Testis (tissue), 5 donors: ENCODE measurements at places on chromosomes 7 and 10. TPM values are rescaled to one million over a fixed set of nuclear protein-coding genes. Genes with fewer than 3 reads are reported as not detected.

UPK3B gene
- 66.8 TPM for polyA plus RNA-seq

- DNase-seq = peak; percentile 71
These were observed 59.0 kb downstream of the YKT6 start for GRCh38 chr7:44259547-44260457.

CHAT gene
- polyA plus RNA-seq = 0.75 TPM

GRCh38 chr7:39252916-39253315 lies 275.2 kb downstream of the POU6F2 start:
- no peak for DNase-seq

- peak; percentile 62 for DNase-seq
These were observed 20.3 kb downstream of the ASB13 start for GRCh38 chr10:5645944-5646617.

GRCh38 chr10:12617191-12618175 lies 268.1 kb downstream of the CAMK1D start:
- DNase-seq = no peak

GRCh38 chr7:95244616-95245015 lies 79.7 kb downstream of the PON1 start:
- DNase-seq = no peak

DNA sequence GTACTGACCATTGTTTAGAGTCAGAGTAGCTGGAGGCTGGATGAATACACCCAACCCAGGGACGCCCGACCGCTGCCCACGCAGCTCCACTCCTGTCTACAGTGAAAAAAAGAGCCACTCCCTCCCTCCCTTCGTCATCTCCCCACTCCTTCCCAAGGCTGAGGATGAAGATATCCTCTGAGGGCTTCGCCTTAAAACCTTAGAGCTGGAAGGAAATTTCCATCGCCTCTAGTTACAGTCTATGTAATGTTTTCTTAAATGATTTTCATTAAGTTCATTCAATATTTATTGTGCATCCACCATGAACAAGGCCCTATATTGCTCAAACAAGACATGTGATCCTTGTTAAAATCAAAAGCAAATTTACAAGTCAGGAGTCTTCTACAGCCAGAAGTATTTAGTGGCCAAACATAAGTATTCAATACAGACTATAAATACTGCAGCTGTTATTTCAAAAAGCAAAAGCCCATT lies 11.3 kb upstream of the SLIT1 start:
- DNase-seq = peak; percentile 67

DNA sequence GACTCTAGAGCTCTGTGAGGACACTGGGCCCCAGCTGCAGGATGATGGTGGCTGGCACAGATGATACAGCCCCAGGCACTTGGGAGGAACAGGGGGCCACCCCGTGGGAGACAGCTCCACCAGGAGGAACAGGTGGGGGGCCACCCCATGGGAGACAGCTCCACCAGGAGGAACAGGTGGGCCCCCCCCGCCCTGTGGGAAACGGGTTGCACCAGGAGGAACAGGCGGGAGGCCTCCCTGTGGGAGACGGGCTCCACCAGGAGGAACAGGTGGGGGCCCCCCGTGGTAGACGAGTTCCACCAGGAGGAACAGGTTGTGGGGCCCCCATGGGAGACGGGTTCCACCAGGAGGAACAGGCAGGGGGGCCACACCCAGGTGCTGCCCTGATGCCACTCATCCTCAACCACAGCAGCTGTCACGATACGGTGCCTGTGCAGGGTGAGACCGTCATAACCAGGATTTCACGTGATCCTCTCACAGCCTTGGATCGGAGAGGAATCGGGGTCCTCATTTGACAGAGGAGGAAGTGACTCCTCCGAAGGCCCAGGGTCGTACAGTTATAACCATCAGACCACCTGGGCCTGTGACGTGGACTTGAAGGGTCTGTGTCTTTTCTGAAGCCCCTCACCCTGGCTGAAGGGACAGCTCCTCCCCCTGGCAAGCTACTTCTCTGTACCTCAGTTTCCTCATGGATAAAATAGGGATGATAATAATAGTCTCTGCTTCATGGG lies 49.2 kb upstream of the NANOS1 start:
- DNase-seq = no peak

DNA sequence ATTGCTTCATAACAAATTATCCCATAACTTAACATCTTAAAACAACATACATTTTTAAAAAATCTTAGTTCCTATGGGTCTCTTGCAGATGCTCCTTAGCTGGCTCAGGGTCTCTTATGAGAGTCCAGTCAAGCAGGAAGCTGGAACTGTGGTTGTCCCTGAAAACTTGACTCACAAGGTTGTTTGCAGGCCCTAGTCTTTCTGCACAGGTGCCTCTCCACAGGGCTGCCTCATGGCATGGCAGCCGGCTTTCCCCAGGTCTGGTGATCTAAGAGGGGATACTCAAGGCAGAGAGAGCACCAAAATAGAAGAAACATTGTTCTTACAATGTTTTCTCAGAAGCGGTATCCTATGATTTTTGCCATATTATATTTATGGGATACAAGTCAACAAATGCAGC lies 127.1 kb downstream of the CDK14 start:
- DNase-seq = no peak

DNA sequence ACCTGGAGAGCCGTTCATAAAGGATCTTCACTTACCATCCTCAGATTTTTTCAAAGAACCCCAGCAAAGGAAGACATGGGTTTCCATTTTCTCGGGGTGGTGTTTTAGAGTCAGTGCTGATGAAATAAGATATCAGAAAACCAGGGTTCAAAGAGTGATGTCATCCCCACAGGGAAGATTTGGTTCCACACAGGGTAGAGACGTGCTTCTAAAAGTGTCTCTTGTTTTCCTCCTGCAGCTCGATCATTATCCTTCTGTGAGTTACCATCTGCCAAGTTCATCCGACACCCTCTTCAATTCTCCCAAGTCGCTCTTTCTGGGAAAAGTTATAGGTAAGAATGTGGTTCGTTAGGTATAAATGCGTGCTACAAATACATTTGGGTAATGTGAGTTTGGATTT lies 323.8 kb upstream of the C7orf33 start:
- DNase-seq = no peak

DNA sequence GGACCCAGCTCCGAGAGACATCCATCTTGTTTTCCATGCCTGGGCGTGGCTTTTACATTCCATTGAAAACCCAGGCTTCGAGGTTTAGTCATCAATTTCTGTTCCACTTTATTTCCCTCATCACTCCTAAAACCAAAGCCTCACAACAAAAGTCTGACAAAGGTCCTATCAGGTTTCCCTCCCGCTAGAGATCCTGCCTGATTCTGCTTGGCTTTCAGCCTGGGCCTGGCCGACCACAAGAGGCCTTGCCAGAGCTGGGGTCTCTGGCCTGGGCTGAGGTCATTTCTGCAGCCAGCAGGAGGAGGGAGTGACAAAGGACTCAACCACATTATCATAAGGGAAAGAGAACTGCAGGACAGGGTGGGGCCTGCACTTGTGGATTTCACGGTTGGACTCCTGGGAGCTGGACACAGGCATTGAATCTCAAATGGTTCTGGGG lies 167.0 kb downstream of the FANK1 start:
- no peak for DNase-seq

- no peak for DNase-seq
These were observed 594.2 kb downstream of the KCNMA1 start for GRCh38 chr10:77043420-77043763.

DNA sequence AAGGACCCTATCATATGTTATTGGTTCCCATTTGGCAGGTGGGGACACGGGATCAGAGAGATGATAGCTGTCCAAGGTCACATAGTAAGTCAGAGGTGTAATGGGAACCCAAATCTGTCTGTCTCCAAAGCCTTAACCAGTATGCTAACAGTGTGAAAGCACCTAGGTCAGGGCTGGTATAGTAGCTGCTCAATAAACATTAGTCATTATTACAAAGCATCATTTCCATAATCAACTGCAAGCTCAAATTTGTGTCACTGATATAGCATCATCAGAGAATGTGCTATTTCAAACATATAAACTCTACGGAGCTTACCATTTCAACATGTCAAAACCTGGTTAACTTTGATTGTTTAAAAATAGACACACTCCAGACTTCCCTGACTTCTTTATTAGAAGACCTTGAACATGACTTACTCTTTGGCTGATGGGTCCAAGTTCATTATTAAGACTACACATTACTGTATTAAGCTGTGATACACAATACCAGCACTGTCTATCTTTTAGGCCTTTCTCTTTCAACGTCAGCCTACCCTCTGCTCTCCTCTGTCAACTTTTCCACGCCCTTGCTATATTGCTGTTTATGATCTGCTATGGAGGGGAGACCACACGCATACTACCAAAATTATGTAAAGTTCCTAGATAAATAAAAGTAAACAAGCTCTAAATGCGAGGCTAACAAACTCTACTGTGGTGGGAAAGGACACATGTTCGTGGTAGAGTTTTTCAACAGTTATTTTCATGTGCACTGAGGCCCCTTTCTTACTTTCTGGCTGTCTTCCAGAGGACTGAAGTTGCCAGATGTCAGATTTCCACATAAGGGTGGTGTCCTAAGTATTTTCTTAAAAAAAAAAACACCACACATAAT lies 33.6 kb downstream of the DNMBP start:
- DNase-seq = no peak

DNA sequence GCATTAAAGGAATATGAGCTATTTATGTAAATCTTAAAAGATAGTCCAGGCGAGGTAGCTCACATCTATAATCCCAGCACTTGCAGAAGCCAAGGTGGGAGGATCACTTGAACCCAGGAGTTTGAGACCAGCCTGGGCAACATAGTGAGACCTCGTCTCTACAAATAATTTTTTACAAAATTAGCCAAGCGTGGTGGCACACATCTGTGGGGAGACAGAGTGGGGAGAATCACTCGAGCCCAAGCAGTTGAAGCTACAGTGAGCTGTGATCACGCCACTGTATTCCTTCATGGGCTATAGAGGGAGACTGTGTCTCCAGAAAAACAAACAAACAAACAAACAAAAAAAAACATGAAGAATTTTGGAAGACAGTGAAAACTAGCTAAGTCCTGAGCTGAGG lies 28.4 kb downstream of the HERC4 start:
- no peak for DNase-seq

GRCh38 chr10:870564-871166 lies 60.8 kb downstream of the LARP4B start:
- no peak for DNase-seq

TFPI2 gene
- 4.6 TPM for polyA plus RNA-seq

SPACDR gene
- 84.9 TPM for polyA plus RNA-seq

DNA sequence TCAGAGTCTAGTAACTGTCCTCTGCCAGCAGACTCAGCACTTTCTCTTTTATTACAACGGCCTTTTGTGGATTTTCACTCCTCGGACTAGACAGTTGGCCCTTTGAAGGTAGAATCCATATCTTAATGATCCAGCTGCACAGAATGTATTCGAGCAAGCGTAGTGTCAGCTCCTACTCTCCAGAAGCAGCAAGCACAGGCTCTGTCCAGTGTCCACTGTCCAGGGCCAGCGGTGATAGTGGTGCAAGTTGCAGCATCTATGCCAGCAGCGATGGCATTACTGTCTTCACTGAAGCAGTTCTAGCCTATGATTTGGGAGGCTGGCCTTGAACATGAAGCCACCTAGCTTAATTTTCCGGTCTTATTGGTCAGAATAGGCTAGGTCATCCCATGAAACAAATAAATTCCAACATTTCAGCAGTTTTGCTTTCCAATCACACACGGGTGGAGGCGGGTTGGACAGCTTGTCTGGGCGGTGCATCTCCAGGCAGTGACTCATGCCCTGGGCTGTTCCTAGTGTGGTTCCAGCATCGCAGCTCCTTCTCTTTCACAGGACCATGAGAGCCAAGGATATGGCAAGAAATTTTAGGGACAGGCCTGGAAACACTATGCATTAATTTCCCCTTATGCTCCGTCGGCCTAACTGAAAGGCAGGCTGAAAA lies 108.6 kb upstream of the KCNMA1 start:
- DNase-seq = no peak

DNA sequence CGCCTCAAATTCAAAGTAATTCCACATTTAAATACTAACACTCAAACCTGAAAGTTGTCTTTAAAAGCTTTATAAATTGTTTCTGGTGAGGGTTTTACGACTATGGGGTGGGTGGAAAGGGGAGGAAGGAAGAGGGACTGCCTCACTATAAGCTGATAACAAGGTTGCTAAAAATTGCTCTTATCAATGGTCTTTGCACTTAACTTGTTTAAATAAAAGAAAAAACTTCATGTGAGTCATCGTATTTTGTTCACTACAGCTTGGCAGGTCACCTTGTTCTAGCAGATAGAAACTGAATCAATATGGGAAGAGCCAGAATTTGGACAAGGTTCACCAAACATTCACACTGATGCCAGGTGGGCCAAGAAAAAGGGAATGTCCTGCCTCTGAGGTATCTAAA lies 129.2 kb downstream of the TES start:
- DNase-seq = no peak

GRCh38 chr7:50152486-50152885 lies 59.4 kb upstream of the ZPBP start:
- DNase-seq = no peak

- peak; percentile 64 for DNase-seq
These were observed 5.5 kb downstream of the VSTM4 start for GRCh38 chr10:49109669-49110340.

DNA sequence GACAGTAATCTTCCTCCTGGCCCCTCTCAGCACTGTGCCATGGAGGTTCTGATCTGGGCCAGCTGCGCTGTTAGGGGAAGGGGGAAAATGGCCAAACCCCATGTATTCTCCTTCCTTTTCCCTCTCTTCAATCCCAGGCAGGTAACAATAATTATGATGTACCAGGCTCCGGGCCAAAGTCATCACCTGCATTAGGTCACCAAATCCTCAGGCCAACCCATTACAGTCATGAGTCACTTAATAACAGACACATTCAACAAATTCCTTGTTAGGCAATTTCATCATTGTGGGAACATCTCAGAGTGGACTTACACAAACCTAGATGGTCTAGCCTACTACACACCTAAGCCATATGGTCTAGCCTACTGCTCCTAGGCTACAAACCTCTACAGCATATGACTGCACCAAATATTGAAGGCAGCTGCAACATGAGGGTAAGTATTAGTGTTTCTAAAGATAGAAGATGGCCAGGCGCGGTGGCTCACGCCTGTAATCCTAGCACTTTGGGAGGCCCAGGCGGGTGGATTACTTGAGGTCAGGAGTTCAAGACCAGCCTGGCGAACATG lies 2.2 kb upstream of the HSPB1 start:
- DNase-seq = no peak

- no peak for DNase-seq
These were observed 57.1 kb upstream of the KMT2E start for GRCh38 chr7:104956753-104957450.

GRCh38 chr10:45001381-45002148 lies 842 bp downstream of the ZNF22 start:
- peak; percentile 66 for DNase-seq

DNA sequence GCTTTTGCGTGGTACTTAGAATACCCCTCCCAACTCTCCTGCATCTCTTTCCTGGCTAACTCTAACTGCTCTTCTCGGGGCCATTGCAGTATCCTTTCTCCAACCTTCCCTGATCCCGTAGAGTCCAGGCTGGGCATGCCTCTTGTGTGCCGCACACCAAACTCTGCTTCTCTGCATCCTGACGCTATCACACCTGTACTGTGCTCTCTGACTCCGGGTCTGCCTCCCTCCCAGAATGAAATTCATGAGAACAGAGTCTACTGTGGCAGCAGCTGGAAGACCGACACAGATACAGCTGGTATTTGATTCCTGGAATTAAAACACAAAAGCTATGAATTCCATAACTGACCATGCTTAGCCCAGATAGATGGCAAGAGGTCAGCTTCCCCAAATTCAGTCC lies 60.9 kb downstream of the C10orf67 start:
- DNase-seq = no peak

- no peak for DNase-seq
These were observed 27.8 kb downstream of the NHLRC2 start for GRCh38 chr10:113882240-113882639.
